IPS DF 19.7 (cell line): ENCODE measurements at places on chromosomes 4 and X.

DNA sequence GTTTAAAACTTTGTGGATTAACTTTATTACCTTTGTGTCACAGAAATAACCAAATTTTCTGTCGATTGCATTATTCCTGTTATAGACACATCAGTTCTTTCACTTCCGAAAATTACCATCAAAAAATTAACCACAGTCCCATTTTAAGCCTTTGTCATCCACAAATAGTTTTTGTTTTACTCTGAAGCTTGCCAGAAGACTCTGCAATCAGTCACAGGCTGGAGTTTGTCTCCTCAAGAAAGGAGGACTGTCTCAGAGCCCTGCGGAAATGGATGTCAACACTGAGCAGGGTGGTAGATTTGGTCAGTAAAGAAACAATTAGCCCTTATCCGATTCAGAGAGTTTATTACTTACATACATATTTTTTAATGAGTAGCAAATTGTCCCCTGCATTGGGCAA is 20.1 kb upstream of the TCEAL4 start:
- no peak for DNase-seq

- DNase-seq, result no peak
These were observed 57.8 kb downstream of the GPRIN3 start for GRCh38 chr4:89249716-89250361.

GRCh38 chr4:76802236-76803021 is 95.5 kb downstream of the SOWAHB start:
- no peak for DNase-seq

DNA sequence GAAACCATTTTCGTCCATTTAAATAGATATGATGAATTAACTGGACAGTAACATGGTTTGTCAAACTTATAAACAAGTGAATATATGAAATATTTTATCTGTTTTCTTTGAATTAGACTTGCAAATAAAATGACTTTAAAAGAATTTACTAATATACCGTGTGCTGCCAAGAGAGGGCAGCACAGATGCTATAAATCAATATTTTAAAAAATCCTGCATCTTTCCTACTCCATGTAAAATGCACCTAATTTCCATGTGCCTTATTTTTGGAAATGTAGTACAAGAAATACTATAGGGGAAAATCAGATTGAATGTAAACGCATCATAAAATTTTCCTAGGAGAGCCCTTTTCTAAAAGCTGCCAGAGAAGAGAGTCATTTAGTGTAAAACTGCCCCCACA is 62.2 kb downstream of the PRKX start:
- DNase-seq, result no peak

- DNase-seq, result no peak
These were observed 383.2 kb downstream of the PACRGL start for GRCh38 chr4:21083413-21083812.

GRCh38 chrX:136488706-136489105 is 959 bp downstream of the BRS3 start:
- no peak for DNase-seq

- no peak for DNase-seq
These were observed 15.7 kb downstream of the SPCS3 start for GRCh38 chr4:176335421-176335820.

DNA sequence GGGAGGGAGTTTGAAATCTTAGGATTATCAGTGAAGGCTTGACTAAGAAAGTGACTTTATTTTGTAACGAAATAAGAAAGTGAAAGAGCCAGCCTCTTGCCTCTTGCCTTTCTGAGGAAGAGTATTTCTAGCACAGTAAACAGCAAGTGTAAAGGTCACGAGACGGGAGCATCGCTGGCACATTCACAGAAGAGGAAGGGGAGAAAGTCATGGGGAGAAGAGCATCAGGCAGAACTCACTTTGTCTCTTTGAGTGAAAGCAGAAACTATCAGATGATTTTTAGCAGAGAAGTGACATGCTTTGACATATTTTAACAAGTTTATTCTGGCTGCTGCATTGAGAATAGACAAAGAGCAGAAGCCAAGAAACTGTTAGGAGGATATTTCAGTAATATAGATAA is 313.8 kb downstream of the CAMK2D start:
- no peak for DNase-seq

DNA sequence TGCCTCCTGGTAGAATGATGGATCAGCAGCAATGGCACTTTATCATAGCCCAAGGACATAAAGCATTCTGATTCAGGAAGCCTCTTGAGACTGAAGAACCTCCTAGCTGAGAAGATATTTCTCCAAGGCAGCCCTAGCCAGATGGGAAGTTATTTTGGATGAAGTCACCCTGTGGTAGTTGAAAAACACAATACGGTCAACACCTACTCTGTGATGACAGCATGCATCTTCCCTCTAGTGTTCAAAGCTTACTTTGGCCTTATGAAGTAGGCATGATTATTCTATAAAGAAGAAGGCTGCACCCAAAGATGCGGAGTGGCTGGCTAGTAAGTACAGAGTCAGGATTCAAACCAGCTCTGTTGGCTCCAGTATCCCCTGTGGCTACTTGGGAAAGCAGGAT is 47.9 kb downstream of the TLR10 start:
- no peak for DNase-seq

- no peak for DNase-seq
These were observed 168.8 kb upstream of the PDE5A start for GRCh38 chr4:119797238-119797894.

DNA sequence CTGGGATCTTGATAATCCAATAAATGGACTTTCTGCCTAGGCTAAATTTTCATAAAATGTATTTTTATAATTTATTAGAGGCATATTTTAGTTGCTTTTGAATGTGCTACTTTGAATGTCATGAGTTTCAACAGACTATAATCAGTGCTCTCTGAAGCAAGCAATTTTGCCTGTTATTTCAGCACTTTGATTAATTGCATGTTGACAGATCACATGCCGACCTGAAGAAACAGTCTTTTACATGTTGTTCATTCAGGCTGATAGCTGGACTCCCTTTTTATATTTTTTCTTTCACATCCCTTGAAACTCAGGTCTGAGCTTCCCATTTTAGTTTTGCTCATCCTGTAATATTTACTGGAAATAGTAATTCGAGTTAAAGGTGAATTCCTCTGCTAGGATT is 341.0 kb downstream of the NAP1L3 start:
- no peak for DNase-seq

GRCh38 chr4:138939960-138940359 is 75.6 kb upstream of the NOCT start:
- DNase-seq, result no peak

GRCh38 chr4:186669159-186669731 is 54.4 kb downstream of the FAT1 start:
- no peak for DNase-seq

- DNase-seq, result no peak
These were observed 13.8 kb downstream of the GJB1 start for GRCh38 chrX:71236836-71237235.
